ENCODE measurements at places on chromosomes 5 and 9. TPM values are rescaled to one million over a fixed set of nuclear protein-coding genes. Genes with fewer than 3 reads are reported as not detected.

Gene FAM114A2
- total RNA-seq, result 14.9 TPM

Gene FOXD4L4
- total RNA-seq, result 0.43 TPM

Gene TAF9
- 67.0 TPM for total RNA-seq

Gene PCDHA9
- total RNA-seq, result under 0.01 TPM

Gene FOXI1
- total RNA-seq, result not detected

Gene PCDHB5
- 0.54 TPM for total RNA-seq

Gene PPP2R2B
- total RNA-seq, result under 0.01 TPM

Gene CDO1
- 0.54 TPM for total RNA-seq

Gene FAM120A
- total RNA-seq, result 90.3 TPM

Gene MUSK
- total RNA-seq, result 0.39 TPM

Gene GRM6
- not detected for total RNA-seq

Gene NME5
- total RNA-seq, result 0.43 TPM

Gene ADAMTS12
- total RNA-seq, result 3.9 TPM

Gene SLC6A19
- total RNA-seq, result not detected

Gene VCP
- total RNA-seq, result 464 TPM

Gene SHOC1
- total RNA-seq, result not detected

Gene SLC4A9
- total RNA-seq, result not detected

Gene DBH
- total RNA-seq, result not detected

Gene TEX10
- total RNA-seq, result 37.2 TPM

Gene SHISAL2B
- not detected for total RNA-seq

Gene SNX2
- 95.8 TPM for total RNA-seq

Gene NTNG2
- total RNA-seq, result under 0.01 TPM

Gene ZDHHC11B
- not detected for total RNA-seq

Gene HACD4
- 25.9 TPM for total RNA-seq

Gene VCAN
- 1.6 TPM for total RNA-seq

Gene TAF11L10
- 0.39 TPM for total RNA-seq
